Activated T-cell treated with anti-CD3 and anti-CD28 coated beads for 48 hours (primary cell): ENCODE measurements at places on chromosomes 16 and 17.
A peak's percentile ranks its signal among the peaks of the same experiment; 100 is the strongest.

DNA sequence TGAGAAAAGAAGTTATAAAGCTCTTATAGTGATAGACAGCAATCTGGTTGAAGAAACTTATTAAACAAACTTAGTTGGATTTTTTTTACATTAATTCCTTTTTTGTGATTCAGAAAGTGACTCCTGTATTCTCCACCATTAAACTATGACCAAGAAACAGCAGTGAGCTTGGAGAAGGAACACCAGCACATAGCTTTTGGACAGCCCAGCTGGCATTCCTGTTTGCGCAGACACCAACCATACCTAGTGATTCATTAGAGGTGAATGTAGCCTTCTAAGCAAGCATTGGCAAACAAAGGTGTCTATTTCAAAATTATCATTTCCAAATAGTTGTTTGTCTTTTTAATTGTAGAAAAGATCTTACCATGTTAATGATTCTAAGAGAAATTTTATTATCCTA lies 94.4 kb downstream of the STXBP4 start:
- DNase-seq: no peak

DNA sequence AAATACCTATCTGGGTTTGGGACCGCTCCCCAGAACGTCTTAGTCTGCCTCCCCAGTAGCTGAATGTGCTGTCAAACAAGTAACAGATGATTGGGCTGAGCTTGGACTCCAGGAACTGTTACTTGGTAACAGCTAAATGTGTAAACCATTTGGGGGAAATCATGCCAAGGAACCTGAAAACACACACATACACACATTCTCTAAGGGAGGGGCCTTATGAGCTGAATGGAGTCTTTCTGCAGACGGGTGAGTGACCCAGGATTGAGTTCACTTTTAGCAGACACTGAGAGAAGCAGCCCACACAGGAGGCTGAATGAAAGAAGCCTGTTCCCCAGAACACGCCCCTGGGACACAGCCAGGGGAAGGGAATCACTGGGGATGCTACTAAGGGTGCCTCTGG lies 1.6 kb downstream of the ACLY start:
- no peak for DNase-seq

DNA sequence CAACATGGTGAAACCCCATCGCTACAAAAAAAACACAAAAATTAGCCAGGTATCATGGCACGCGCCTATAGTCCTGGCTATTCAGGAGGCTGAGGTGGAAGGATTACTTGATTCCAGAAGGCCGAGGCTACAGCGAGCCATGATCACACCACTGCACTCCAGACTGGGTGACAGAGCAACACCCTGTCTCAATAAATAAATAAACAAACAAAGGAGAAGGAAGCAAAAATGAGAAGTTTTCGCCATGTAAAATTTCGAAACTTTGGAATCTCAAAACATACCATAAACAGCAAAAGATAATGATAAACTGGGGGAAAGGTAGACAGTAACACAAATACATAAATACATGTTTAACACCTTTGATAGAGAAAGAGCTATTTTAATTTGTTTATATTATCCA lies 130.9 kb downstream of the ZFHX3 start:
- no peak for DNase-seq

- no peak for DNase-seq
Observed at GRCh38 chr17:44909681-44910144, 5.6 kb downstream of the GFAP start.

DNA sequence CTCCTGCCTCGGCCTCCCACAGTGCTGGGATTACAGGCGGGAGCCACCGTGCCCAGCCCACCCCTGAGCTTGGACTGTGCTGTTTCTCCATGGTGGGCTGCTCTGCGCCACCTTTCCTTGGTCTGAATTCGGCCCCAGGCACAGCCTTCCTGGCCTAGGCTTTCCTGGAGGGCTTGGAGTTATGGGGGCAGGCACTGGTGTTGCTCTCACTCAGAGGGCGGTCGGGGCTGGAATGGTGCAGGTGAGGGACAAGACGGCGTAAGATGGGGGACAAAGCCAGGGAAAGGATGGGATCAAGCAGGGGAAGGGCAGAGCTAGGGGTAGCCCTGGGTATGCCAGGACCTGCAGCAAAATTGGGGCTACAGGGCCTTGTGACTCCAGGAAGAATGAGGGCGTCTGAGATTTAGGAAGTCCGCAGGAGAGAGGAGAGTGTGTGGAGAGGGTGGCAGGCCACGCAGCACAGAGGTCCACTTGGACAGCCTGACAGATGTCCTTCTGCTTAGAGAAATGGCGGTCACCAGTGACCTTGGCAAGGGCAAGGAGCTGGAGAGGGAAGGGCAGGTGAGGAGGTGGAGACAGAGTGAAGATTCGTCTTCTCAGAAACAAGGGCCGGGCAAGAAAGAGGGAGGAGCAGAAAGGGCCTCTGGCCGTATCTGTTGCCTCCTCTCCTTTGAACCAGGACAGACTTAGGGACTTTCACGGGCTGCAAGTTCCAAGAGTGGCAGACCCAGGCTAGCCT lies 1.6 kb upstream of the ATP6V0C start:
- DNase-seq: no peak

DNA sequence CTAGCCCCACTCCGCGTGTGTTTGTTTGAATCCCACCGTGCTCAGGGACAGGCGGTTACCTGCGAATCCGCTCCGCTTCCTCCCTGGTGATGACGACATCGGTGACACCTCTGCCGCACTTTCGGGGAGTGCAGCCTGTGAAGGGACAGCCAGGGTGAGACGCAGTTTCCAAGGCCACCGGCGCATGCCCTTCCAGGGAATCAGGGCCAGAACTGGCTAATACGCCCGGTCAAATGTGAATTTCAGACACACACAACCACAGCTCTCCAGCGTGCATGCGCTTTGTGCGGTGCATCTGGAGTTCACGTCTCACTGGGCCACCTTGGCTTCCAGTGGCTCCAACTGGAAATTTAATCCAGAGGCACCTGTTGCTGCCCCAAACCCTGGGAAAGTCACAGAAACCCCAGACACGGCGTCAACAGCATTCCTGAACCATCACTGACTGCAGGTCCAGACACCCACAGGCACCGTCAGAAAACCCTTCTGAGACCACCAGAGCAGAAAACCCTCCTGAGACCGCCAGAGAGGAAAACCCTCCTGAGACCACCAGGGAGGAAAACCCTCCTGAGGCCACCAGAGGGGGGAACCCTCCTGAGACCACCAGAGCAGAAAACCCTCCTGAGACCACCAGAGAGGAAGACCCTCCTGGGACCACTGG lies 6.6 kb upstream of the HEXD start:
- DNase-seq: no peak

DNA sequence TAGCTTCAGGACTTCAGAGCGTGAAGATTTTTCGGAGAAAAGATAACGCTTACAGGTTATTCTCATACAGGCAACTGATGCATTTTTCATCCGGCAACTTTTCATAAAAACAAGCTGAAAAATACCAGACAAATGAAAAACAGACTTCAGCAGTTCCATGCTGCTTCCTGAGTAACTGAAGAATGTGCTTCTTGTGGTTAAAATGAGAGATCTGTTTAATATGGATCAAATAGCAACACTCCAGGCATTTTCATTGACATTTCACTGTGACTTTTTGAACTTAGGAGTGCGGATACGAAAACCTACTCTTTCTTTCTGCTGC lies 705 bp upstream of the PITPNC1 start:
- no peak for DNase-seq

DNA sequence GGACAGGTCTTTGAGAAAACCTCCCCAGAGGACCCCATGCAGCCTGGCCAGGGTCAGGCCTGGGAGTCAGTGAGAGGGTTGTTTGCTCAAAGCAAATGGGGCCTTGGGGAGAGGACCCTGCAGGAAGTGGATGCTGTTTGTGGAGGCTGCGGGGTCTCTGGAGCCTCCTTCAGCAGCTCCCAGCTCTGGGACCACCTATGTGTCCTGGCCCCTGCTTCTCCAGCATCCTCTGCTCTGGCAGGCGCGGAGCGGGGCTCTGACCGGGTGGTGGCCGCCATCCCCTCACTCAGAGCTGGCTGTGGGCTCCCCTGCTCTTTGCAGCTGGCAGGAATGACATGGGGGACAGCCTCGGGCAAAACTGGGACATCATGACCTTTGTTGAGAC lies 29.8 kb upstream of the CIBAR2 start:
- no peak for DNase-seq

DNA sequence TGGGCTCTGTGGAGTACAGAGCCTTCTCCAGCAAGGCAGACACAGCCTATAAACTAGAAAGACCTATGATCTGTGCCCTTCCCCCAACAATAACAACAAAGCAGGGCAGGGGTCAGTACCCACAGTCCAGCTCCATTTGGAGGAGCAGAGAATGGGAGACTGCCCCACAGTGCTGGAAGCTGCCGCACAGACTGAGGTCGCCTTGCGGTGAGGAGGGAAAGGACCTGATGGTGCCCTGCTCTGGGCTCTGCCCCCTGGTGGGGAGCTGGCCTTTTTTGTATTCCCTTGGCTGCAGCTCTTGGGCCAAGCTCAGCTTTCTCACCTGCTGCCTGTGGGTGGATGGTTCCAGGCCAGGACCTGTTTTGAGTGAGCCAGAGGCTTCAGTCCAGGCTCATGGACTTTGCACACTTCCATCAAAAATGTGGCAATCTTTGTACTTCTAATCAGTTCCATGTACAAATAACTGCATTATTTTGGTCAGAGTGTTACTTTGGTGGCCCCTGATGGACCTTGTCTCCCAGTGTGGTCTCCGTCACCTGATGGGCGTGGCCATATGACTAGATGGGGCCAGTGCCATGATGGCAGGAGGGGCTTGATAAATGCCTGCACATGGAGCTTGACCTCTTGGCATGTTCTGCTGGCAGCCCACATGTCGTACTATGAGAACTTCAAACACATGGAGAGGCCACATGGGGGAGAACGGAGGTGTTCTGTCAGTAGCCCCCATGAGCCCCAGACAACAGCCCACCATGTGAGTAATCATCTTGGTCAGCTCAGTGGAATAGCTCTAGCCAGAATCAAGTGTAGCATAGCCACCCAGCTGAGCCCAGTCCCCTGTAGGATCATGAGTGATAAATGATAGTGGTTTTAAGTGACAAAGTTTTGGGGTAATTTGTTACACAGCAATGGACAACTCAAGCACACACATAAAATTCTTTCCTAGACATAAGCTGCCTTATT lies 24.2 kb downstream of the B9D1 start:
- peak; percentile 58 for DNase-seq

- DNase-seq: peak; percentile 76
Observed at GRCh38 chr16:56193951-56194726, 2.9 kb downstream of the GNAO1 start.

DNA sequence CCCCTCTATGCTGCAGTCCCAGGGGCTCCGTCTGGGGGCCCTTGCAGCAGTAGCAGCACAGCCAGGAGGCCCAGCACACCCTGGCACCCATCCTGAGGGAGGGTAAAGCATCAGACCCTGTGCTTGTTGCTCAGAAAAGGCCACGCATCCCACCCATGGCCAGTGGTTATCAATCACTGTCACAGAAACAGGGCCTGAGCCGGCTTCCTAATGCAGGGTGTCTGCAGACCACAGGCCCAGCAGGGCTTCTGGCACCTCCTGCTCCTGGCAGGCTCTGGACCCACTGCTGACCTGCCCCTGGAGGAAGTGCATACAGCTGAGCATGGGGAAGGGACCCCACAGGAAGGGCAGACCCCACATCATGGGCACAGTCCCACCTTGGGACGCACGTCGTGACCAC lies 26.9 kb upstream of the CDH15 start:
- DNase-seq: no peak

DNA sequence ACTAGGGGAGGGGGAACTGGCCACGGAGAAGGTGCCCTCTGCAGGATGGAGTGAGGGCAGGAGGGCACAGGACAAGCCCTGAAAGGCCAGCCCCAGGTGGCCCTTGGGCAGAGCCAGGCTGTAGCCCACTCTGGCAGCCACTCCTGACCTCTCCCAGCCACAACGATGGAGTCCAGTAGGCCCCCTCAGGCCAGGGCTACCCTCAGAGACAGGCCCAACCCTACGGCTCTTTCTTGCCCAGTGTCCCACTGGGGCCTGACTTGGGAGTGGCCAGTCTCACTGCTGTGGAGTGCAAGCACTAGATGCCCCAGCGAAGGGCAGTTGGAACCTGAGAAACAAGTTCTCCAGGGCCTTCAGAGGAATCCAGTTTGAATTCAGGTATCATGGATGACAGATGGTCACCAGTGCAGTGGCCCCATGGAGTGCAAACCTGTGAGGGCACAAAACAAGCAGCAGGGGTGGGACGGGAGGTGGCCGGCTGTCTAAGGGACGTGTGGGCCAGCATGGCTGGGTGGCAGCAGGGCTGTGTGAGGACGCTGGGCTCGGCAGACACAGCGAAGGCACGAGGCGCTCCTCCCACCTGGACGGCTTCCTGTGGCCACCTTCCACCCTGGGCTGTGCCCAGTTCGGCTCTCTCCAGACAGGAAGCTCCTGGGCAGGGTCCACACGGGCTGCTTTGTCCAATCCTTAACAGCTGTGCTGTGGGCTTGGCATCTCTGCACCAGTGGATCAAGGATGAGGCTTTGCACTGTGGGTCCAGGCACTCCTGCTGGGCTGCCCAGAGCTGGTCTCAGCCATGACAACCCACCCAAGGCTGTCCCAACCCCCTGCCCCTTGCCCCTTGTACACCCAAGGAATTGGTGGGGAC lies 72.1 kb downstream of the AMFR start:
- no peak for DNase-seq

- DNase-seq: no peak
Observed at GRCh38 chr17:17669580-17670235, 11.6 kb upstream of the RAI1 start.

DNA sequence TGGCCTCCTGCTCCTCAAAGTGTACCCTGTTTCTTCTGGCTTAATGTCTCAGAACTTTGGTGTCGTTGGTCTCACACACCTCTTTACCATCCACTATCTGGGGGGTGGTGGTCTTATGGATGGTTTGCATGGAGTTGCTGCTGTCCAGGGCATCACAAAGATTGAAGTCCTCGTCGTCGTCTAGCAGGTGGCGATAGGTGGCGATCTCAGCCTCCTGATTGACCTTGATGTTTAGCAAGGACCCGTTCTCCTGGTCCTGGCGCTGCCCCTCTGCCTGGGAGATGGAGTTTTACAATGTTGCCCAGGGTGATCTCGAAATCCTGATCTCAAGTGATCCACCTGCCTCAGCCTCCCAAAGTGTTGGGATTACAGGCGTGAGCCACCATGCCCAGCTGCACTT lies 31.1 kb upstream of the HELZ start:
- no peak for DNase-seq

GRCh38 chr16:68422396-68422960 lies 25.8 kb downstream of the SMPD3 start:
- DNase-seq: no peak

GRCh38 chr17:40418428-40418706 lies 671 bp upstream of the TOP2A start:
- no peak for DNase-seq

GRCh38 chr17:76382351-76382802 lies 2.0 kb upstream of the SPHK1 start:
- DNase-seq: peak; percentile 13
